ENCODE measurements at places on chromosomes 6 and 20.

DNA sequence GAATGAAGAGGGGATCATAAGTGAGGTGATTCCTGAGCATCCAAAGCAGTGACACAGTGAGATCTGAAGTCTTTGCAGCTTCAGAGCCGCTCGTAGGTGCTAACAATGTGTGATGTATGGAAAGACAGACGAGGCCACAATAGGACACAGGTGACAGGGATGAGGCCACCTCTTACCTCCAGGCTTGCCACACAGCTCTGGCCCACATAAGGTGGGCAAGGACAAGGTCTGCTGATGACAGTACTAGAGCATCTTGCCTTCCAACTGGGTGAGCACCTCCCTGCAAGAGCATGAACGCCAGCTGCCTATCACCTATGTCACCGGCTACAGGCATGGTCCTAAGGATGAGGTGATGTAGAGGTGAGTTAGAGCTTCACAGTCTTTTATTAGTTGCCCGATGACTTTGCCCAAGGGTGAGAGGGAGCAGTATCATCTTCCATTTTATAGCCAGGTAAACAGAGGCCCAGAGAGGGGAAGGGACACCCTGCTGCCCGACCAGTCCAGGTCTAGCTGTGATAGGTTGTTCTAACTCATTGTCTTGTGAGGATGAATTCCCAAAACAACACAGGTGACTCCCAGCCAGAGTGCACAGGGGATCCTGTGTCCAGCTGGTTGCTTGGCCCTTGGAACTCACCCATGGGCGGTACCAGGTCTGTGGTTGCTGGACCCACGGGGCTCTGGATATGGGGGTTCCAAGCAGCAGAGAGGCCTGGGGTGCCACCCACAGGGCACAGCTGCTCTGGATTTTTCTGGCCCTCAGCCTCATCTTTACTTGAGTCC, 6.2 kb upstream of the TGM6 start:
- DNase-seq, result no peak

DNA sequence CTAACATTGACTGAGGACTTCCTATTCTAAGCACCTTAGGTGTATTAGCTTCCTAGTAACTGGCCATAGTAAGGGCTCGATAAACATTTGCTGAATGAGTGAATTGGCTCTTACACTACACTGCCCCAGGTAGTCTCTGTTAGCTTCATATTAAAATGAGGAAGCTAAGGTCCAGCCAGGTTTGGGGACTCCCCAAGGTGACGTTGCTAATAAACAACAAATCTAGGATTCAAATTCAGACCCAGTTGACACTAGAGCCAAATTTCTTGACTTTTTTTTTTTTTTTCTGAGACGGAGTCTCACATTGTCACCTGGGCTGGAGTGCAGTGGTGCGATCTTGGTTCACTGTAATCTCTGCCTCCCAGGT, 16.2 kb downstream of the ARHGAP40 start:
- DNase-seq, result no peak

DNA sequence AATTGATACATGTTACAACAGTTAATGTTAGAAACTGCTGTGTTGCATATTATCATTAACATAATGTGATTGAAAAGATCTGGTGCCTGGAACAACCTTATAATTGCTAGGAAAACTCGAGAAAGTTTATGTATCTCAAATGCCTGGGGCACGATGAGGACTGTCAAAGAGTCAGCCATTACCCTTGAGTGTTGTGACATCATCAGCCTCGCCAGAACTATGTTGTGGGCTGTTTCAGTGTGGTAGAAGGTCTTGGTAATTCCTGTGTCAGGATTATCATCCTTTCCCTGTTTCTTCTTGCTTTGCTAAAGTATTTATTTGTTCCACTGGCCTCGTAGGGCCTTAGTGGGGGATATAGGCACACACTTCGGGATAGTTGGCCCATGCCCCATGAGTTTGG, 185.1 kb downstream of the DTNBP1 start:
- DNase-seq, result no peak

DNA sequence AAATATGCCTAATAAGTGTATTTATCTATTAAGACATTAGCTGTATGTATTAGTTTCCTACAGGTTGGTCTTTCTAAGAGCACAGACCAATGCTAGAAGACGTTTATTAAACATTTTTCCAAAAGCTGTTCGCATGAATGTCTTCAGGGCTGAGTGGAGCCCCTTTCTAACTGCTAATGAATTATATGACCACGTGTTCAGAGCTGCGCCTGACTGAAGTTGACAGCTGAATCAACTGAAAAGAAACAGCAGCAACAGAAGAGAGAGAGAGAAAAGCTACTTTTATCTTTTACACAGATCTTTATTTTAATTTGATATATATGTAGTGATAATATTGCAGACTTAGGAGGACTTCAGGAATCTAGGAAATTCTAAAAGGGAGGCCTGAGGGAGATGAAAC, 75.2 kb upstream of the ARID1B start:
- no peak for DNase-seq

GRCh38 chr20:44862286-44862685, 23.2 kb upstream of the YWHAB start:
- no peak for DNase-seq

GRCh38 chr20:33811776-33812151, 616 bp downstream of the CHMP4B start:
- DNase-seq, result no peak

GRCh38 chr6:153625089-153625488, 414.0 kb upstream of the OPRM1 start:
- DNase-seq, result no peak

- no peak for DNase-seq
These were observed 223.9 kb upstream of the THEMIS start for GRCh38 chr6:128124713-128125112.

GRCh38 chr6:170545405-170545804, 7.7 kb downstream of the PSMB1 start:
- no peak for DNase-seq

DNA sequence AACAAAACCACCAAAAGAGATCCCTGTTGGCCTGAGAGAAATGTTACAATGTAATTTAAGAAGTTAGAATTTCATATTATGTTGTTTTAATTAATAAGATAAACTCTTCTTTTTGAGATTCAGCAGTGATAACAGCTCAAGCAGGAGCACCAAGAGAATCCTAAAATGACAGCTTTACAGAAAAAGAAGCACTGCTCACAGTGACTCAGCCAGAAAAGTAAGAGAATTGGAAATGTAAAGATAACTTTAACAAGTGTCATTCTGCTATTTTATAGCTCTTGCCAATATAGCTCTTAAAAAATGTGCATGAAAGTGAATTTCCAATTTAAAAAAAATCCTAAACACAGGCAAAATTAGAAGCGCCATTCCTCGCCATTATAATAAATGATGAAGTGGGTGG, 111.3 kb downstream of the UBE3D start:
- no peak for DNase-seq

DNA sequence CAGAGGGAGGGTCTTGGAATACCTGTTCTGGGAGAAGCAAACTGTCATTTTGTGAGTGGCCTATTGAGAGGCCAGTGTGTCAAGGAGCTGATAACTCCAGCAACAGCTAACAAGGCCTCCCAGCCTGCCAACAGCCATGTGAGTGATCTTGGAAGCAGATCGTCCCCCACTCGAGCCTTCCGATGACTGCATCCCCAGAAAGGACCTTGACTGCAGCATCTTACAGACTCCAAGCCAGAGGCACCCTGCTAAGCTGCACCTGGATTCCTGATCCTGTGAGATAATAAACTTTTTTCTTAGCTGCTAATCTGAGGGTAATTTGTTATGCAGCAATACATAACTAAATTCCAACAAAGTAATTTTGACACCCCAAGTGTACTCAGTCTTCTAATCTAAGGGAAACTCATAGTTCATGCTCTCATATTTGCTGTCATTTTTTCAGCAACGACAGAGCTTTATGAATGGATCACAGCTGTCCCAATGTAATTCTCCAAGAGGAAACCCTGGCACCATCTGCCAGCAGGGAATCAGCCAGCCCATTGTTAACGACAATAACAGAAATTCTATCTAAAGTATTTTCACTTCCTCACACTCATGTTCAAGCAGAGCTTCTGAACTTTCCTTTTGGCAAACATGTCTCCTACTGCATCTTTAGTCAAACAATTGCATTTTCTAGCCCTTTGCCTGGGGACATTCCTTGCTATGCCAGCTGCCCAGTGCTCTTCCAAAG, 470.2 kb upstream of the BTBD3 start:
- no peak for DNase-seq

DNA sequence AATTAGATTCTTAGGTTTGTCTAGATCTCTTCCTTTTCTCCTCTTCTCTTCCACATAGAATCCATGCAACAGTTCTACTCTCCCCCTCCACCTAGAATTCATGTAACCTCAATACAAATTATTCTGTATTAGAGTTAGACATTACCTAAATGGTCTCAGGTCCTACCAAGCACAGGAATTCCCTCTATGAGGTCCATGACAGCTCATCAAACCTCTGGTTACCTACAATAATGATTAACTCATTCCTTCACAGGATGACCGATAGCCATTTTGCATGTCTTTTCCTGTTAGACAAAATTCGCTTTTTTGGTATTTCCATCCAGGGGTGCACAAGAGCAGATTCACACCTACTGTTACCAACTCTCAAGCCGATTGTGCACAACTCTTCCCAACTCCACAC, 27.4 kb upstream of the BMP2 start:
- DNase-seq, result no peak

- no peak for DNase-seq
These were observed 46.1 kb upstream of the PBOV1 start for GRCh38 chr6:138264372-138264880.

- DNase-seq, result no peak
These were observed 83.5 kb upstream of the CCN6 start for GRCh38 chr6:111970426-111970825.

Data from DMS 273 treated with DMSO at 0.1 percent for 48 hours (cell line).